OCI-M1 (cell line): ENCODE measurements at places on chromosomes 5 and 9.

- DNase-seq, result peak; percentile 32
Observed at GRCh38 chr5:59542851-59543820, 350.4 kb downstream of the PDE4D start.

DNA sequence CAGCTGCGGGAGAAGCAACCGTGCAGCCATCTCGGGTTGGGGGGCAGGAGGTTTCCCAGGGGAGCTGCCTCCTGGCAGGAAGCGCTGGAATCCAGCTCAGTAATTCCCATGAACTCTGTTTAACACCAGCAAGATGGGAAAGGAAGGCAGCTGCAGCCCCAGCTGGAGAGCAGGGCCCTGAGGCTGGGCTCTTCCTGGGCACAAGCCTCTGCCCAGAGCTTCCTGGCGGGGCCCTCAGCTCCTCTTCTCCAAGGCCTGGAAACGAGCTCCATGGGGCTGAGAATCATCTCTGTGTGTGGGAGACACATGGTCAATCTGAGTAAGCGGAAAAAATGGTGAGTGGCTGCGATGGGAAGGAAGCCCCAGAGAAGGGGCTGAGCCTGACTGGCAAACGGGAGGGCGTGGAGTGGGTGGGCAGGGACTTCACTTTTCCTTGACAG is 6.3 kb downstream of the MRPL36 start:
- DNase-seq, result no peak

DNA sequence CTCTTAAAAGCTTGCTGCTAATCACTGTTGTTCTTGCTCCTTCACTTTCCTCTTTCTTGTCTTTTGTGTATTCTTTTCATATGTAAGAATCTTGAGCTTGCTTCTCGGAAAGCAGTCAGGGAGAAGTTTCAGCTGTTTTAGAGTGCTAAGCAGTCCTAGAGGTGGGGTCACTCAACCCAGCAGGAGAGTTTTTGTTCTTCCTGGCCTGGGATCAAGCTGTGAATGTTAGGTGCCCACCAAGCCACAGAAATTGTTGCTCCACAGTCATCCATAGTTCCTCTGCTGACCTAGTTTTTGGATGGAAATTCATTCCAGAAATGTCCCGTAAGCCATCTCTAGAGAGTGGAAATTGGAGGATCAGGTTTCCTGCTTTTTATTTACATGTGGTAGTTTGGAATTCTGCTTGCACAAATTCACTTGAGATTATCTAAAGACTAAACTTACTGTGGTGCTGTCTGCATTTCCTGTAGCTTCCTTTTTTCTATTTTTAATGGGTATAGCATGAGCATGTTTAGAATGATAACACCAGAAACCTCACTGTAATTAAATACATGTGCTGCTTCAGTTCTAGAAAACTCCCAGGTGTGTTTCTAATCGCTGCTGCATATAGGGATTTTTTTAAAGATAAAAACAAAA is 108.7 kb downstream of the MAST4 start:
- peak; percentile 67 for DNase-seq

- peak; percentile 27 for DNase-seq
Observed at GRCh38 chr5:132549576-132549975, 6.3 kb upstream of the IL5 start.

GRCh38 chr5:150448334-150448733 is 1.2 kb downstream of the RPS14 start:
- peak; percentile 42 for DNase-seq

DNA sequence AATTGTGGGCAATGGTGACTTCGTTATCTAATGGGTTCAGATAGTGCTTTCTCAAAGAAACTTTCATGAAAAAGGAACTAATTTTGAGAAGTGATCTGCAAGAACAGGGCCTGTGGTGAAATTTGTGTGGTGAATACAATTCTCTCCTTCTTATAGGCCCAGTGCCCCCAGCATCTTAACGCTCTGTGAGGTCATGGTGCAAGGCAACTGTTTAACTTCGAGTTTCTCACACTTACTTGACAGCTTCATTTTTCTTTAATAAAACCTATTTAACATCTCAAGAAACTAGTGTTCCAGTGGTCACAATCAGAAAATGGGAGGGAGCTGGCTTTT is 69.2 kb downstream of the FAM114A2 start:
- peak; percentile 79 for DNase-seq

GRCh38 chr9:127776195-127776923 is 2.1 kb downstream of the SH2D3C start:
- peak; percentile 80 for DNase-seq

- peak; percentile 56 for DNase-seq
Observed at GRCh38 chr5:56070851-56071465, 76.2 kb upstream of the IL6ST start.

DNA sequence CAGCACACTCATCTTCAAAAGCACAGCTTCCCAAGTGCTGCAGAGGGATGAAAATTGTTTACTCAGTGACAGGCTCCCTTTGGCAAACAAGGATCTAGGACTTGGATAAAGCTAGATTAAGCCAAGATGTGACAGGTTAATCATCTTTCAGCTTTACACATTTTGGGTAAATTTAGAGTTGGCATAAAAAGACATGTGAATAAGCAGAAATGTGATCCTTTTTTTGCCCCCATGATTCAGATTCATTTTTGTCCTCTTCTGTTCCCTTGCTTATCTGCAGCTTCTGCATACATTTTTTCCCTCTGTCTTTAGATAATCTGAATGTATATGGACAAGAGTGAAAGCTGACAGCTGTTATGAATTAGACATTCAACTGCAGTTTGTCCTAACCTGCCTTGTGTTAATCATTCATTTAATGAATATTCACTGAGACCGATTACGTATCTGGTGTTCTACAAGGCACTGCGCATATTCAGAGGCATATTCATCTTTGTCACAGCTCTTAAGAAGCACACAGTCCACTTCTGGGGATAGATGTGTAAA is 19.6 kb downstream of the ADAMTSL1 start:
- no peak for DNase-seq

DNA sequence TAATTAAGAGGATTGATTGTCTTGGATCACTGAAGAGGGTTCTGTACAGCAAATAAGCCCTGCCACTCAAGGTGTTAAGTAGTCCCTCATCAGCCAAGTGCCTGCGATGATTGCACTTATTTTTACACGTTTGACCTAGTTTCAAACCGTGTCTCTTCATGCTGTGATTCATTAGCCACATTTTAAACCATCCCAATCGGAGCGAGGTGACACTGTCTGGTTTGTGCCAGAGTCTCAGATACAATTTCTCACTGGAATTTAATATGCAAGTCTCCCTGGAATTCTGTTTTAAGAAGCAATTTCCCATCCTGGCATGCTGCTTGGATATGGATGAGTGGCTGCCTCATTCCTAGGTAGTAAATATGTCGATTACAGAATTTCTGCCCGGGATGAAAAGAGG is 1.6 kb downstream of the INSYN2B start:
- no peak for DNase-seq

DNA sequence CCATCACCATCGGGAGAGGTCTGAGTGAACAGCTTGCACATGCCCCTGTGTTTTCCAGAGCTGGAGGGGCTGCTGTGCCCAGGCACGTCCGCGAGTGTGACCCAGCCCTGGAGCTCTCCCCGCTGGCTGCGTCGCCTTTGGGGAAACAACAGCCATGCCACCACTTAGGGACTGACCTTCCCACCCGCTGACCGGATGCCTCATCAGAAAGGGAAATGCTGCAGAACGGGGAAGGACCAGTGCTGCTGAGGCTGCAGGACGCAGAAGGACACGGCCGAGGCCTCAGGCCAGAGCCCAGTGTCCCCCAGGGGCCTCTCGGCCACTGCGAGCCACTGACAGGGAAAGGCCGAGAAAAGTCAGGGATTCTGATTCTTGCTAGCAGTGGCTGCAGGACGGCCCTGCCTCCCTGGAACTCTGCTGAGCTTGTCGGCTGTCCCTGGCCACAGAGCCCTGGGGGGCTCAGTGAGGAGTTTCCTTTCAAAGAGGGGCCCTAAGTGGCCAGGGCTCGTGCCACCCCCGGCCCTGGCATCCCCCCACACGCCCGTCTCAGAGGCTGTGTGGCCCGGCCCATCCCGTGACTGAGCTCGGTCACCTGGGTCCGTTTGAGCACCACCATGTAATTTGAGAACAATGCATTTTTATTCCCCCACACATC is 130.8 kb downstream of the ZNF354C start:
- DNase-seq, result no peak

GRCh38 chr9:81393985-81394811 is 295.1 kb downstream of the TLE1 start:
- no peak for DNase-seq

DNA sequence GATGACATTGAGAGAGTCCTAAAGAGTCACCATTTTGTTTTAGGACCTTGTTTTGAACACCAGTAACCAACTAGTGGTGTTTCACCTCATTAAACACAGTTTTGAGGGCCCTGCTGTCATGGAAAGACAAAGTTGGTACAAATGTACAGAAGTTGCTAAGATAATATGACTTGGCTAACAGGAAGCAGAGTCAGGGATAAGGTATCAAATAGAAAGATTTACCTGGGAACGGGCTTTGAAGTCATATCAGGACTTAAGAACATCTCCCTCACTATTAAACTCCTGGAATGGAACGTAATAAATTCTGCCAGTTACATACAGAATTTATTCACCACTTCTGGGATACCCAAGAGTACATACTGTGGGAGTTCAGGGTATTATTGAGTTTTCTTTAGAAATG is 115.6 kb downstream of the SNCAIP start:
- no peak for DNase-seq

DNA sequence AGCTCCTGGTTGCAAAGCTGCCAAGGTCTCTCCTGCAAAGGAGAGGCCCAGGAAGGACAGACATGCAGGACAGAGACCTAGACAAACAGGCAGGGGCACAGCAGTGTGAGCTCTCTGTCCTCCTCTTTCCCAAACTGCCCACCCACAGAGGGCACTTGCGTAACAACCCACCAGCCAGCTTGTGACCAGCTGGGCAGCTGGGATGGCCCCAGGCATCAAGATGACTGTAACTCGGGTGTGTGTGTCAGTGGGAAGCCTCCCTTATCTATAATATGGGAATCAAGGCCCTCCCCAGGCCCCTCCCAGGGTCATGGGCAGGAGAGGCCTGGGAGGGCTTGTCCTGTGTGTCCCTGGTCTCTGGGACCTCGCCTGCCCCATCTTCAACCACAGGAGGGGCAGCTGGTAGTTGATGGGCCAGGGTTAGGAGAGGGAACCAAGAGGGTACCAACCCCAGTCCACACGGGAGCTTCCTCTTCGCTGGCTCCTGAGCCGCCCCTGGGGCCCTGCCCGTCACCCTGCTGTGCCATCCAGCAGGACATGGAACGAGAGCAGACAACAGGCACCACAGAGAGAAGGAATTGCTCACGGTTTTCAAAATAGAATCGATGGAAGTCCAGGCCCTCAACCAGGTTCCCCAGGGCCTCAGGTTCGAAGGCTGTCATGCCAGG is 37.9 kb downstream of the SLC6A7 start:
- DNase-seq, result no peak

DNA sequence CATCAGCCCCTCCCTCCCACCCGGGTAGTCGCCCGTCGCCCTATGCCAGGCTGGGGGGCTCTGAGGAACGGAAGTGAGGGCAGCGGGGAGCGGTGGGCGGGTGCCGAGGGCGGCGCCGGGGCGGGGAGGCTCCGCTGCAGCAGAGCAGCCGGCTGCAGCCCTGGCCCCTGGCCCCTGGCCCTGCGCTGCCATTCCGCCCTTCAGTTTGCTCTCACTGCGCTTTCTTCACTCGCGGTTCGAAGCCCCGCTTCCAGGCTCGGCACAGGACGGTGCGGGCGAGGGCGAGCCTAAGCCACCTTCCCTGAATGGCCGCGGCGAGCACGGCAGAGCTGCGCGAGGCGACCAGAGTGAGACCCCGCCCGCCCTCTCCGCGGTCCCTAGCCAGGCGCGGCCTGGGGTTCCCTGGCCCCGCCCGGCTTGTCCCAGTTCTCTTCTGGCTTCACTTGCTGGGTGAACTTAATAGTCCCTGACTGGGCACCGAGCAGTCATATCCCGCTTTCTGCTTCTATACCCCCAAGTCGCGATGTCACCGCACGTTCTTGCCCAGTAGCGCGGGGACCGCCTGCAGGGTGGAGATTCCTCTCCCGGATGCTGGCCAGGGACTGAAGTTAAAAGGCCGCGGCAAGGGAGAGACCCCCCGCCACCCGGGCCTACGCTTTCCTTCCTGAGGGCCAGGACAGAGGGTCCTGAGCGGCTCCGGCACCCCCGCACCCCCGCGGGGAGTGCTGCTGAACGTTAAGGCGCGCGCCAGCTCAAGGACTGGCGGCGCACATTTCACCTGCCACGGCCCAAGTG is 623 bp upstream of the TRIM36 start:
- peak; percentile 13 for DNase-seq

GRCh38 chr5:151492729-151493128 is 45.3 kb downstream of the SLC36A1 start:
- peak; percentile 19 for DNase-seq

GRCh38 chr5:108379722-108380530 is 2.0 kb downstream of the FBXL17 start:
- DNase-seq, result peak; percentile 56

GRCh38 chr5:121121786-121122185 is 657.7 kb downstream of the PRR16 start:
- DNase-seq, result no peak

GRCh38 chr5:3075309-3075708 is 323.8 kb upstream of the IRX2 start:
- DNase-seq, result no peak

DNA sequence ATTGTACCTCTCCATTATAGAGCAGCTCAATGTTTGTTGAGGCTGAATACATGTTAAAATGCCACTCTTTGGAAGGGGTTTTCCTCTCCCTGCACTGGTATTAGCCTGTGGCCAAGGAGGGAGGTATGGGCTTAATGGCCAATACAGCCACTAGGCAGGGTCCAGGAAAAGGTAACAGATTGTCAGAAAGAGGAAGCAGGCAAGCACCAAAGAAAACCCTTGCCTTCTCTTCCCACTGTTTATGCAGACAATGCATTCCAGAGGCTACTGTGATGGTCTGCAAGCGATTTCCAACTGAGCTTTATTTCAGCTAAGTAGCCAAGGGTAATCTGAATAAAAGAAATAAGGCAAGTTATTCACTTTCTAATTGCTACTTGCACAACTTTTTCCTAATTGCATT is 95.3 kb upstream of the SLC27A6 start:
- no peak for DNase-seq

DNA sequence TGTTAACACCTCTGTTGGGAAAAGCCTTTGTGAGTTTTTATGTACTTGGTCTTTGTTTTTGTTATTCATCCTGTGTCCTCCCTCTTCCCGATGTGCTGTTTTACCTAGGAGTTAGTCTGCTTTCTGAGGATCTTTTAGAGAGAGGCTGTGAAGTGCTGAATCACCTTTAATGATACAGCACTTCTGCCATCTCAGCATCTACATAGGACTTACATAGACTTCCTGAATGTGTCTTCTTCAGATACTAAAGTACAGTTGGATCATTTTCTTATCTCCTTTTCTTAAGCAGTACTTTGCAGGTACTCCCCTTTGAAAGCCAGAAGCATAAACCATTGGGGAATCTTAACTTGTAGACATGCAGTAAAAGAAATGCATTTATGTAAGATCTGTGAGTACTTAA is 31.5 kb downstream of the OTULIN start:
- DNase-seq, result peak; percentile 56

DNA sequence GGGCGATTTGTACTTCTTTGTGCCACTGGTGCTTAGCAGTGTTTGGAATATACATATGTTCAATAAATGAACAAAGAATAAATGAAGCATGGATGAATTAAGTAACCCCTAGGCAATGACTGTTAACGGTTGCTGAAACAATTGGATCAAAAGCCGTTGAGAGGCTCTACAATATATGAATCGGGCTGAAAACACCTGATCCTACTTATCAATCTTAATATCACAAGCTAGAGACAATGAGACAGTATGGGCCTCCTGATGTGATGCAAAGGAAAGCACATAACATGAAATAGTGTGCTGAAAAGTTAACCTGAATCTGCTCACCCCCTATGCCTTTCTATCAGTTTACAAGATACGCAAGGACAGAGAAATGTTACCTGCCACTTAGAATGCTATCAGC is 410.3 kb upstream of the RGMB start:
- no peak for DNase-seq
